Endothelial cell (in vitro differentiated cells): ENCODE measurements at places on chromosomes 1 and 21.
A peak's percentile ranks its signal among the peaks of the same experiment; 100 is the strongest.

- H3K4me1 ChIP-seq, result peaks cover under 1% of the 10 kb centered on the region
- no peak for DNase-seq
- peaks cover 8% of the 10 kb centered on the region for H3K36me3 ChIP-seq
- peaks cover 5% of the 10 kb centered on the region for H3K27me3 ChIP-seq
- H3K4me3 ChIP-seq, result no peak overlapping the region
These were observed 6.7 kb downstream of the HMGN2 start for GRCh38 chr1:26478988-26479387.

- no peak overlapping the region for H3K27ac ChIP-seq
- no peak overlapping the region for H3K4me3 ChIP-seq
- no peaks in the 10 kb centered on the region for H3K36me3 ChIP-seq
- H3K27me3 ChIP-seq, result no peaks in the 10 kb centered on the region
- no peak for DNase-seq
These were observed 14.5 kb downstream of the HHAT start for GRCh38 chr1:210342986-210343780.

DNA sequence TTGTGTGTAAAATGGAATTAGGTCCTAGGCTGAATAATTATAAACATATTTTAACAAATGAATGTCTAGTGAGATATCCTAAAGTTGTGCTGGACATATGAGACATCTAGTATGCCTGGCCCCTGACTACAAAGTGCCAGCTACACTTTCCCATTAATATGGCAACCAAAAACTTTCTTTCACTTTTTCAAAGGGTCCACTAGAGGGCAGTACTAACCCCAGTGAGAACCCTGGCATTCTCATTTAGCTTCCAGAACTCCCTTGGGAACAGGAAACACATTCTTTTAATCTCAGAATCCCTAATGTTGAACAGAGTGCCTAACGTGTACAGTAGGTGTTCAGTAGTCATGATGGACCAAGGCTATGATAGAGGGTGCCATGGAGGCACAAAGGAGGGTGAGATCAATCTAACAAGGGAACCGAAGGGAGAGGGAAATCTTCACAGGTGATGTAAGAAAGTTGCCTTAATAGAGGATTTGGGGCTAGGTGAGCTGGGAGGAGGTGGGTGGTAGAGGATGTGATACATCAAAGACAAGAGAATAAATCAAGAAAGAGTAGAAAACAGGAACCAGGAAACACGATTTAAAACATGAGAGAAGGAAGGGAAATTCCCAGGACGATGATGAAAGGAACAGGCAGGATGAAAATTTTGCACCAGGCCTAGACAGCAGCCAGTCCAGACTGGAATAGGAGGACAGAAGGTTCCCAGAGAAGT lies 41.6 kb downstream of the NSL1 start:
- peak overlapping the region; percentile 95 for H3K27ac ChIP-seq
- H3K4me1 ChIP-seq, result peaks cover 19% of the 10 kb centered on the region
- DNase-seq, result no peak
- no peaks in the 10 kb centered on the region for H3K36me3 ChIP-seq
- H3K4me3 ChIP-seq, result no peak overlapping the region

GRCh38 chr1:145784409-145784808 lies 39.5 kb downstream of the RNF115 start:
- H3K4me1 ChIP-seq, result peaks cover 40% of the 10 kb centered on the region
- no peaks in the 10 kb centered on the region for H3K27me3 ChIP-seq
- H3K4me3 ChIP-seq, result no peak overlapping the region
- H3K27ac ChIP-seq, result no peak overlapping the region

GRCh38 chr1:207856276-207857023 lies 54.5 kb downstream of the CD34 start:
- DNase-seq, result no peak
- peaks cover 49% of the 10 kb centered on the region for H3K4me1 ChIP-seq
- no peak overlapping the region for H3K4me3 ChIP-seq
- peak overlapping the region; percentile 28 for H3K27ac ChIP-seq
- peaks cover 2% of the 10 kb centered on the region for H3K27me3 ChIP-seq
- H3K36me3 ChIP-seq, result peaks cover 17% of the 10 kb centered on the region

DNA sequence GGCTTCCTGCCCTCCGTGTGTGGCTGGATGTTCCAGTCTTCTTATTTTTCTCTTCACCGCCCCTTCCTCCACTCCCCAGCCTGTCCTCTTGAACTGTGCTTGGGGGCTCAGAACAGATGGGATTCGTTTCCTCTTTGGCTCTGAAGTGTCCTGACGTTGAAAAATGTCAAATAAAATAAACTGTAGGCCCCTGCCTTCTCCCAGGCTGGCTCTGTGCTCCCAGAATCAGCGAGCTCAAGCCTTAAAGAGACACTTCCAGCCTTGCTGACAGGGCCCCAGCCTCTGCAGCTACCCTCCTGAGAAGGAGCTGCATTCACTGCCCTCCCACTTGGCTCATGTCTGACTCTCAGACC lies 104.2 kb upstream of the IPO9 start:
- no peak overlapping the region for H3K27ac ChIP-seq
- H3K36me3 ChIP-seq, result peaks cover 3% of the 10 kb centered on the region
- no peak overlapping the region for H3K4me3 ChIP-seq
- DNase-seq, result no peak
- peaks cover 23% of the 10 kb centered on the region for H3K4me1 ChIP-seq

DNA sequence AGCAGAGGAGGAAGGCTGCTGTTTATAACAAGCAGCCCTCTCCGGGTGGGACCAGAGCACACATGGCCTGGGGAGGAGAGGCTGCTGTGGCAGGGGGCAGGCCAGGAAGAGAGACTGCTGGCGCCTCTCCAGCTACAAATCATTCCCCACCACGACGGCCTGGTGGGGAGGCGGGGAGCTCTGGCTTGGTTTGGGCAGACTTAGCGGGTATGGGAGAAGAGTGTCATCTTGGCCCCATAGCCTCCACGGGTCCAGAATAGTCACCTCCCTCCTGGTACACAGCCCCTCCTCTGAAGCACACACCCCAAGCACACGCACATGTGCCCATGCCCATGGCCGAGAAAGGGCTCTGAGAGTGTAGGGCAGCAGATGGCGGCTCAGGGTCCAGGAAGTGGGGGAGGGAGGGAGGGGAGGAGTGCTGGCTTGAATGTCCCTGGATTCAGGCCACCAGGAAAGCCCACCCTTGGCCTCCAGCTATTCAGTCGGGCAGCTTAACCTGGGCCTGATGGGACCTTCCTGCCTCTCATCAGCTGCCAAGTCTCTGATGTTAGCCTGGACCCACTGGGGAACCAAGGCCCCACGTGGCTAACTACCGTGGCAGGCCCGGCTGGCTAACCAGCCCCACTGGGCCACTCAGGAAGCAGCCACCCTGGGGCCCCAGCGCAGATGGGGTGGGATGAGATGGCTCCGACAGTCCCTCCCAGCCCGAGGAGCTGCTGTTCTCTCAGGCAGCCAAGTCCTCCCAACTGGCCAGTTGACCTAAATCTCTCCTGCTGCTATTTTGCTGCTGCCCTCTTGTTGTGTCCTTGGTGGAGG lies 10.9 kb downstream of the LRP8 start:
- peaks cover 4% of the 10 kb centered on the region for H3K27me3 ChIP-seq
- peaks cover 7% of the 10 kb centered on the region for H3K4me1 ChIP-seq
- no peak for DNase-seq

DNA sequence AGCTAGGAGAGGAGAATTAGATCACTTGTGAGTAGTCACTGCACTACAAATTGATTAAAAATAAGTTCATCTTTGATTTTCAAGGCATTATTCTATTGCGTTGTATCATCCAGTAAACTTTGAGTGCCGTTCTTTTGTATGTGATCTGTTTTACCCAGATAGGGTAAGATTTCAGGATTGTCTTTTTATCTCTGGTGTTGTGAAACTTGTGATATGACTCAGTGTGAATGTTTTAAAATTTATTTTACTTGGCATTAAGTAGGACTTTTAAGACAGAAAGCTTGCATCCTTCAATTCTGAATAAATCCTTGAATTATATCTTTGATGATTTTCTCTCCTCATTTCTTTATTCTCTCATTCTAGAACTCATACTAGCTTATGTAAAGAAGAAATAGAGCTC lies 93.3 kb upstream of the ADAMTS5 start:
- no peaks in the 10 kb centered on the region for H3K4me1 ChIP-seq
- no peak overlapping the region for H3K27ac ChIP-seq
- H3K27me3 ChIP-seq, result no peaks in the 10 kb centered on the region
- no peak for DNase-seq
- H3K36me3 ChIP-seq, result no peaks in the 10 kb centered on the region

DNA sequence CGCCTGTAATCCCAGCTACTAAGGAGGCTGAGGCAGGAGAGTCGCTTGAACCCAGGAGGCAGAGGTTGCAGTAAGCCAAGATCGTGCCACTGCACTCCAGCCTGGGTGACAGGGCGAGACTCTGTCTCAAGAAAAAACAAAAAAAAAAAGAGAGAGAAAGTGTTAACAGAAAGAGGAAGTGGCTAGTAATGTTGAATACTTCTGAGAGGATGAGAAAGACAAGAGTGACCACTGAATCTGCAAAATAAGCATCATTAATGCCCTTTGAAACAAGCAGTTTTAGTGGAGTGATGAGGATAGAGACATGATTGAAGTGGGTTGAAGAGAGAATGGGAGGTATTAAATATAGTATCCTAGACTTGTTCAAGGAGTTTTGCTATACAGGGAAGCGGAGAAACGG lies 11.7 kb downstream of the MPZ start:
- peaks cover 3% of the 10 kb centered on the region for H3K4me1 ChIP-seq
- H3K36me3 ChIP-seq, result no peaks in the 10 kb centered on the region
- no peaks in the 10 kb centered on the region for H3K27me3 ChIP-seq
- no peak overlapping the region for H3K27ac ChIP-seq
- no peak for DNase-seq
- H3K4me3 ChIP-seq, result no peak overlapping the region

GRCh38 chr1:69568421-69569174 lies 876 bp downstream of the LRRC7 start:
- no peak for DNase-seq
- peaks cover 13% of the 10 kb centered on the region for H3K27me3 ChIP-seq
- peak overlapping the region; percentile 72 for H3K27ac ChIP-seq
- peaks cover 5% of the 10 kb centered on the region for H3K36me3 ChIP-seq
- H3K4me3 ChIP-seq, result peak overlapping the region; percentile 87

DNA sequence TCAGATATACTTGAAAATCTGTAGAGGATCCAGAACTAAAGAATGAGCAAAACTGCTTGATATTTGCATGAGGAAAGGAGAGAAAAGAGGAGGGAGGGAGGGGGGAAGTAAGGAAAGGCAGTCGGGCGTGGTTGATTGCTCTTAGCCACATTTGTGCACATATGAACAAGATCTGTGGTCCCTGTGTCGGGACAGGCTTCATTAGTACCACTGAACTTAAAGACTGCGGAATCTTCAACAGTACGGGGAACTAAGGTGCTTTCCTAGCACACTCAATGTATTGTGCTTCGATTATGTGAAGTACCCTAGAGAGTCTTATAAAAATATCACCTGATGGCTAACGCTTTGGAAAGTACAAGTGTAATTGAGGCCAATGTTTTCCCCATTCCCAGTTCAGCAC lies 59.9 kb downstream of the ZBTB18 start:
- peaks cover 2% of the 10 kb centered on the region for H3K27me3 ChIP-seq
- H3K27ac ChIP-seq, result no peak overlapping the region
- H3K4me3 ChIP-seq, result no peak overlapping the region
- no peak for DNase-seq
- H3K36me3 ChIP-seq, result no peaks in the 10 kb centered on the region

DNA sequence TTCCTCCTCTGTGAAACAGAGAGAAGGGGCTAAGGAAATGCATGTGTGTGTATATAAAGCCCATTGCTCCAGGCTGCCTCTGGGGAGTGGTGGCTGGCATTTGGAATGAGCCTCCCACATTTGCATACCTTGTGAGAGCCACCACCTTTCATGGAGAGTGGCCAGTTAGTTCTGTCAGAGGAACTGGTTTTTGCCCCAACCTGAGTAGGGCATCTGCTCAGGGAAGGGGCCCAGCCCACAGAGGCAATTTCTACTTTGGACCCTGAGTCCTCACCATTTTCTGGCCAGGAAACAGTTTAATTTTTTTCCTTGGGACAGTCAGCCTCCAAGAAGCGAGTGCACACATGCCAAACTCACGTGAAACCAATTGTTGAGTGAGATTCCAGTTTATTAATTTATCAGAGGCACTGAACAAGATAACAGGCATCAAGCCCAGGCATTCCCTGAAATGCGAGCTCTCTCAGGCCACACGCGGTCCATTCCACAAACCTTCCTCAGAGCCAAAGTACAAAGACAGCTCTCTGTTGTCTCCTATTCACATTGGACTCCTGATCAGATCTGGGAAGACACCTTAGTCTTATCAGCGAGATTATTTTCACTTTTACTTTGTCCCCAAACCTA lies 1.0 kb upstream of the SLC6A9 start:
- peaks cover 17% of the 10 kb centered on the region for H3K27me3 ChIP-seq
- H3K4me1 ChIP-seq, result peaks cover 28% of the 10 kb centered on the region
- no peak for DNase-seq
- H3K27ac ChIP-seq, result peak overlapping the region; percentile 64

DNA sequence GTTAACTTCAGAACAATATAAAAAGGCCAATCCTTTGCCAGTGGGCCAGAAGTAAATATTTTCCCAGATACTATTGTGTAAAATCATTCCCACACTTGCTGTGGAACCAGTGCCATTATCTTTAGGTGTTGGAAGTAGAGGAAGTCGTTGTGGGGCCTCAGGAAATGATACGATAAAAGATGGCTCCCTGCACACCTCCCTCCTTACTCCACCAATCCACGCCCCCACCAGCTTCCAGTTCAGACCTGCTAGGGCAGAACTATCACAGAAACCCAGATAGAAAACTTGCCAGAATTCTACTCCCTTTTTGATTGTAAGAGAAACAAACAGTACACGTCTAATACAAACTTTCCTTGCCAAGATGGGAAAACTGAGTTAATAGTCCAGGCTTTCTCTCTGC lies 173.0 kb upstream of the FMN2 start:
- DNase-seq, result no peak
- H3K27me3 ChIP-seq, result peaks cover 1% of the 10 kb centered on the region
- no peak overlapping the region for H3K27ac ChIP-seq
- H3K4me1 ChIP-seq, result peaks cover 11% of the 10 kb centered on the region
- no peaks in the 10 kb centered on the region for H3K36me3 ChIP-seq
- no peak overlapping the region for H3K4me3 ChIP-seq
